Endothelial cell of coronary artery (primary cell): ENCODE measurements at places on chromosomes 2 and 18. TPM values are rescaled to one million over a fixed set of nuclear protein-coding genes. Genes with fewer than 3 reads are reported as not detected.

The KLHL41 gene
- 0.09 and 0.19 TPM in 2 replicates for total RNA-seq

The EFHD1 gene
- 0.47 TPM in 1 of 2 replicates, not detected in the other for total RNA-seq

The FKBP1B gene
- 11.7 and 14.8 TPM in 2 replicates for total RNA-seq

The VIL1 gene
- not detected in 2 replicates for total RNA-seq

The IL1R2 gene
- 0.19 TPM in 1 of 2 replicates, not detected in the other for total RNA-seq

The HOXD13 gene
- not detected in 2 replicates for total RNA-seq
